ENCODE measurements at places on chromosomes 13 and 19. TPM values are rescaled to one million over a fixed set of nuclear protein-coding genes. Genes with fewer than 3 reads are reported as not detected.

DNA sequence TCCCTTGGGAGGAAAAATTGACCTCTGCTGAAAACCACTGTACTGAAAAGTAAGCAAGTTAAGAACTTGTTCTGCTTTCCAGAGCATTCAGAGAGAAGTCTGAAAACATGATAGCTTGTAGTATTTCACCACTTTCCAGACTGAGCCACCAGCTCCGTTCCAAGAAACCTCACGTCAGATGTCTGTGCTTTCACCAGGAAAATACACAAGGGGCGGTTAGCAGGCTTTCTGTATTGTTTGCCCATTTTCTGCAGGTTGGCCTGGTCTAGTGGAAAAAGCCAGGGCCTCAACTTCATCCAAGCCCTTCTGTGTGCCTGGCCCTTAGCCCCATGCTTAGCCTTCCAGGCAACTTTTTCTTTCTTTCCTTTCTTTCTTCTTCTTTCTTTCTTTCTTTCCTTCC lies 36.4 kb downstream of the RXFP2 start:
- no peak for DNase-seq

The NCR1 gene
- not detected for total RNA-seq

The ZNF134 gene
- 8.4 TPM for total RNA-seq

The TBC1D4 gene
- total RNA-seq: 73.5 TPM

DNA sequence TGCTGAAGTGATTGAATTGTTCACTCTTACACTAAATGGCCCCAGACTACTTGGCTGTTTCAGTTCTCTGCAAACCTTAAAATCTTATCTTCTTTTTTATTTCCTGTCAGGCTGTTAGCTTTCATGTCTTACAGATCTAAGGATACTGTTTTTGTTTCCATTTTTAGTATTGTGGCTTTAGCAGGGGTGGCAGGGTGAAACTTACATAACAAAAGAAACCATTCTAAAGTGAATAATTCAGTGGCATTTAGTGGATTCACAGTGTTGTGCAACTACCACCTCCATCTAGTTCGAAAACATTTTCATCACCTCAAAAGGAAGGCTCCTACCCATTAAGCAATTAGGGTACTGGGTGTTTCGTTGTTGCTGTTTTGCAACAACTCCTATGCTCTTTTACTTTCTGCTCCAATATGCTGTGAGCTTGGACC lies 19.8 kb downstream of the TMEM272 start:
- no peak for DNase-seq
